Activated naive CD4-positive, alpha-beta T cell (primary cell): ENCODE measurements at places on chromosomes 13 and 19.
A peak's percentile ranks its signal among the peaks of the same experiment; 100 is the strongest.

DNA sequence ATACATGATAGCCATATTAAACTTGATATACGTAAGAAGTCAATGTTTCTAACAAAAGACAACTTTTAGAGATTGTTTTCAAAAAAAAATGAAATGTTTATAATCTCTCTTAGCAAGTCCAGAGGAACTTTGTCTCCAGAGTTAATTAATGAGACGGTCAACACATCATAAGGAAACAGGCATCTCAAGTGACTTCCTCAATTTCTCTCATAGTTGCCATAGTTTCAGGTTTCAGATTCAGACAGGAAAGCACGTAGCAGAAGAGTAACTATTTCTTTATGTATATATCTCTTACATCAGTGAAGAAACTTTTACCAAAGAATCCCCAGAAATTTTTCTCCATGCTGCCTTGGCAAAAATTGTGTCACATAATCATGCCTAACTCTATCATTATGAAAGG is 159.6 kb upstream of the ATXN8OS start:
- no peak for DNase-seq

- DNase-seq, result no peak
Observed at GRCh38 chr13:94007072-94007471, 472.4 kb downstream of the DCT start.

DNA sequence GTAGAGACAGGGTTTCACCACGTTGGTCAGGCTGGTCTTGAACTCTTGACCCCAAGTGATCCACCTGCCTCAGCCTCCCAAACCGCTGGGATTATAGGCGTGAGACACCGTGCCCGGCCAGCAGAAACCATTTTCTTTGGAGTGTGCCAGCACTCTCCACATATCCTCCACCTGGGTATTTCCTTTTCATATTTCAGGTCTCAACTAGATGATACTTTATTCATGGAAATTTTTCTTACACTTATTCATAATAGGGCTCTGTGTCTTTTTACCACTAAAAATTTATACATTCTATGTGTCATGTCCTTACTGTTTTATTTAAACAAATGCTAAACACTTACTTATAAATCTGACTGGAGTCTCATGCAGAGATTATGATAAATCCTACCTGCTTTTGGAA is 305.9 kb downstream of the PCDH20 start:
- DNase-seq, result no peak

DNA sequence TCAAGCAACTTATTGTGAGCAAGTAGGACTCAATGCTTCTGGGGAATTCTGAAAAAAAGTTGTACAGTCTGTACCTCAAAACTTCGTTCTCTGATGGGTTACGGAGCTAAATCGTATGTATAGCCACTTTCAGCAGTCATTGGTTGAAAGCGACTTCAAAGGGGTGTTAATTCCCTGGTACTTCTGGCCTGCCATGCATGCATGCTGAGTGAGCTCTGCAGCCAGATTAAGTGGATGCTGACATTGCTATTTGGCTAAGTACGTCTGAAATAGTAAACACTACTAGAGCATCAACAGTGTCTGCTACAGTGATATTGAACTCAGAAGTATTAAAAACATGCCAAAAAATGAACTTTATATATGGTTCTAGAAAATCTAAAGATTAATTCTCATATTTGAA is 1183.1 kb upstream of the PCDH20 start:
- no peak for DNase-seq

- DNase-seq, result no peak
Observed at GRCh38 chr19:19274146-19274545, 1.0 kb upstream of the TM6SF2 start.

- DNase-seq, result no peak
Observed at GRCh38 chr13:66353664-66354063, 876.5 kb downstream of the PCDH9 start.

- DNase-seq, result no peak
Observed at GRCh38 chr19:2129892-2130770, 21.2 kb downstream of the AP3D1 start.

GRCh38 chr13:97766749-97767148 is 186.7 kb upstream of the IPO5 start:
- DNase-seq, result no peak

GRCh38 chr19:40192758-40193586 is 1.7 kb downstream of the MAP3K10 start:
- DNase-seq, result no peak

- DNase-seq, result peak; percentile 22
Observed at GRCh38 chr19:6677883-6678689, 8.1 kb upstream of the TNFSF14 start.

DNA sequence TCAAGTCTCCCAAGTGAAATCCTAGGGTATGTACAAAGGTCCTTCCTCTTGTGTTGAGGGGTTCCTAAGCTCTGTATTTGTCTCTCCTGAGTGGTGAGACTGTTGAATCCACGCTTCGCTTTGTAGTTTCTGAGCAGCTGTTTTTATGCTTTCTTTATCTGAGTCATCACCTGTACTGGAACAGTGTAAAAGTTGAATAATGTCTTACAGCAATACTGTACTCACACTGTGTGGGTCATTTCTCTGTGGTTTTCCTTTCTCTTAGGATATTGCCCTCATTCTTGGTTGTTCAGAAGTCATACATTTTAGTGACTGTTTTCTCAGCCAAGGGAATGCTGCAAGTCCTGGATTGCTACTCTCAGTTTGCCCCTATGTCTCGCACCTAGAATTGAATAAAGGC is 1596.6 kb downstream of the SLITRK5 start:
- DNase-seq, result no peak

DNA sequence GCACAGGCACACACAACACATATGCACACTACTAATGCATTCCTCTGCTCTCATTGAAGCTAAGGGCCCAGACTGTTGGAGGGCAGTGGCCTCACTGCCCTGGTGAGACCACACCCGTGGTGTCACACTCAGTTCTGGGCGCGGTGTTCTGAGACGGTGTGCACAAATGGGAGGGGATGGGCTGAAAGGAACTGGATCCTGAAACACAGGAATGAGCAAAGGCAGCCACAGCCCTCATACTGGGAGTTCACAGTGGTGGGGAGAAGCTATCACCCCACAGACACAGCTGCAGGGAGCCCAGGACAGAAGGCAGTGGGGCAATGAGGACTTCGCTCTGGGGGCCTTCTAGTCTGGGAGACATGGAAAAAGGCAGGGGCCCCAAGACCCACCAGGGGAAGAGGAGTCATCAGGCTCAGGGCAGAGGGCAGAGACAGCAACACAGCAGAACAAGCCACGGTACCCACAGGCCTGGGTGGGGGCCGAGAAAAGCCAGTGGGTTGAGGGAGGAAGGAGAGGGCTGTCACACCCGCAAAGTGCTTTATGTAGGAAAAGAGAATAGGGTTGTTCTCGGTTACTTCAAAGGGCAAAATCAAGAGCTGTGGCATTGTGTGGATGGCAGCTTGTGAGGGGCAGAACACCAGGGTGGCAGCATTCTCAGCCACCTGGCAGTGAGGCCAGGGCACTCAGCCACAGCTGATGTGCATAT is 75.4 kb upstream of the GPR183 start:
- no peak for DNase-seq

DNA sequence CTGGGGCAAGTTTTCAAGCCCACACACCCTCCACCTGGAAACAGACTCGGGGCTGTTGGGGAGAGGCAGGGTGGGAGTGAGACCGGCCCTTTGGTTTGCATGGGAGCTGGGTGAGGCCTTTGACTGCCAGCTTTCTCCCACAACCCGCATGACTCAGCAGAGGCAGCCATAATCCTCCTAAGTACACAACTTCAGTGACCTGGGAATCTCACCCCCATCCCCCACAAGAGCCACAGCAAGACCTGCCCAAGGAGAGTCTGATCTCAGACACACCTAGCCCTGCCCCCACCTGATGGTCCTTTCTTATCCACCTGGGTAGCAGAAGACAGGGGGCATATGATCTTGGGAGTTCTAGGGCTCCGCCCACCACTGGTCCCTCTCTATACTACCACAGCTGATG is 1615.4 kb downstream of the EFNB2 start:
- DNase-seq, result no peak

- no peak for DNase-seq
Observed at GRCh38 chr19:27833031-27833430, 1379.9 kb downstream of the UQCRFS1 start.

DNA sequence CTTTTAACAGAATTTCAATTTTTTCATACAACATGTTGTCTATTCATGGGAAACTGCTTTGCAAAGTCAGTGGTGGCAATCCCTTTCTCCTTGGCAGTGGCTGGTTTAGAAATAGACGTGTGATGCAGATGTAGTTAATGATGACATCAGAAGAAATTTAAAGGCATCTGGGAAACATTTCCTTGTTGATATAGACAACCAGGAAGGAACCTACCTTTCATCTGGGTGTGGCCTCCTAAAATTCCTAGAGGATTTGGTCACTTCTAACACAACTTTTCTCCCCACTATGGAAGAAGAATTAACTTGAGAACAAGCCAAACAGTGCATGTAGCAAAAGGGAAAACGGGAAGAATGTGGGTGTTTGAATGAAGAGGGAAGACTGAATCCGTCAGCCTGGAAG is 102.8 kb downstream of the EFNB2 start:
- no peak for DNase-seq

DNA sequence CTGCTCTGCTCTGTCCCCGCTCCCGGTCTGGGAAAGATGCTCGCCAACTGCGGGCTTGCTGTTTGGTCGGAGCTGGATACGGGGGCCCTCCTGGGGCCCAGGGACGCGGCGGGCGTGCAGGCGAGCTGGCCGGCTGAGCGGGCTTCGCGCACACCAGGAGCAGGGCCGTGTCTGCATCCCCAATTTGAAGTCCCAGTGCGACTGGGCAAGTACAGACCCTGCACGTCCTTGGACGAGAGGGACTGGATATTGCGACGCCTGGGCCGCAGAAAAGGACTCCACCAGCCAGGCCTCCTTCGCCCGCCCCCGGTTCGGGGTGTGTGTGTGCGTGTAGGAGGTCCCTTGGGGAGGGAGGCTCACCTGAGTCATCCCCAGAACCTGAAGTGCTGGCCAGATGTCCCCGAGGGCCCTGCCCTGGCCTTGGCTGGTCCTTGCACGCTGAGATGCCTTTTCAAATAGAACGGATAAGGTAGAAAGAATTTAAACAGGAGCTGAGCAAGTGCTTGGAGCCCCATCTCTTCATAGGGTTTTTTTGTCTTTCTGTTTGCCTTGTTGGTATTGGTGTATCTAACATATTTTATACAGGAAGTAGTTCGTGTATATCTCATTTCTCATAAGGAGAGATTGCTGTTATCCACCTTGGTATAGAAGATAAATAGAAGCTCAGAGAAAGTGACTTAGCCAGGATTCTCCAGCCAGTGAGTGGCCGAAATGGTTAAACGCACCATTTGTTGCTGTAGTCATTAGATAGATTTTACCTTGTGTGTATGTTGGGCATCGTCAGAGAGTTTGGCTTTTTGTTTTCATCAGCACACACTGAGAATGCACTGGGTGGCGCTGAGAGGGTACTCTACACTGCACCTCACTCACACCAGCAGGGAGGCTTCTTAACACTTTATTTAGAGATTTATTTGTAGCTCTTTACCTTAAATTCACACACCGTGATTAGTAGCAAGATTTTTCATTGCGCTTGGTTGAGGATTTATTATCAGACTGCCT is 1.1 kb downstream of the NAXD start:
- DNase-seq, result no peak

- DNase-seq, result no peak
Observed at GRCh38 chr13:22486490-22486889, 694.3 kb upstream of the SGCG start.

DNA sequence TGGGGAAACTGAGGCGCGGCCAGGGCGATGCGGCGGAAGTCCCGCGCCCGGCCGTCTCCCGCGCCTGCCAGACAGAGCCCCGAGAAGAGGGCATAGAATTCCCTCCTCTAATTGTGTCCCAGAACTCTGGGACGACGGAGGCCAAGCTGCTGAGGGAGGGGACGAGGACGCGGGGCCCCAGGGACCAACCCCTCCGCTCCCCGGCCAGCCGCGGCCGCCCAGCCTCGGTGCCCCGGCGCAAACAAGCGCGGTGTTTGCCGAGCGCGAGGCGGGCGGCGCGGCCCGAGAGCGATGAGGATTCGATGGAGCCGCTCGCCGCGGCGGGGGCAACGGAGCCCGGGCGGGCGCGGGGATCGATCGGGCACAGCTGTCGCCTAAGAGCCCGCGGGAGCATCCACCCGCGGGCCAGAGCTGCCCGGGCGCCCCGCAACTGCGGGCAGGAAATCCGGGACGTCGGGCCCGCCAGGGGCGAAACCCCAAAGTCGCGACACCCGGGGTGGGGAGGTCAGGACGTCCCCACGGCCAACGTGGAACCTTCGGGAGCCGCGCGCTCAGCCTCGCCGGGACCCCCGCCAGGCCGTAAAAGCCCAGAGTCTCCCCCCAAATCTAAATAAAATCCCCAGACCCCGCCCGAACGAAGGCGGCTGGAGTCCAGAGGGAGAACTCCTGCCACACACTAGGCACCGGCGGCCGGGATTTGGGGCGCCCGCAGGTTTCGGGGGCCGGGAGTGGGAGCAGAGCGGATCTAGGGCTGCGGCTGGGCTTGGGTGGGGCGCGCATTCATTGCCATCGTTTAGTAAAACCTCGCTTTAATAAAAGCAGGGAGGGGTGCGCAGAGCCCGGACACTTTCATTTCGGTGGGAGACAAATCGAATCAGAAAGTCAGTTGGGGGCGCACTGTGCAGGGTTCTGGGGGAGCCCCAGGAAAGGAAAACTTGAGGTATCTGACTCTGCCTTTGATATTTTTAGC is 3.6 kb upstream of the ONECUT3 start:
- no peak for DNase-seq

DNA sequence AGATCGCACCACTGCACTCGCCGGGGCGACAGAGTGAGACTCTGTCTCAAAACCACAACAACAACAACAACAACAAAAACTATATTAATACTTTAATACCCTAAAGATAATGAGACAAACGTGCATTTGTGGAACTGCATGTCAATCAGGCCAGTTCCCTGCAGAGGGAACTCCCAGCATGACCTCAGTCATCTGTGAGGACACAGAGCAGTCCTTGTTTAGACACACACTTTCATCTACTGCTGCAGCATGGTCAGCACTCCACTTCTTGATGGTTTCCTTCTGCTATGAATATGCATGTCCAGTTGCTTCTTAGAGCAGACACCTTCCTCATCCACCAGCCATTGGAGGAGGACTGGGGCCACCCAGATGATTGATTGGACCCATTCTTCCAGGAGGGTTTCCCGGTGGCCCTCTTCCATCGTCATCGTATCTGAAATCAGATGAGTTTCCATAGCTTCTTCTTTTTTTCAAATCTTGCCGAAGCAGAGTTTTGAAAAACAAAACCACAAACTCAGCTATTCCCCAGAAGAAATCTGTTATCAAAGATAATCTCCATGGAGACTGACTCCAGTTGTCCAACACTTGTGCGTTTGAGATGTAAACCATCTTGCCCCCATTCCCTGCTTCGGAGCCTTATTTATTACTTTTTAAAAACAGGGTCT is 26.5 kb downstream of the ZNF607 start:
- no peak for DNase-seq

DNA sequence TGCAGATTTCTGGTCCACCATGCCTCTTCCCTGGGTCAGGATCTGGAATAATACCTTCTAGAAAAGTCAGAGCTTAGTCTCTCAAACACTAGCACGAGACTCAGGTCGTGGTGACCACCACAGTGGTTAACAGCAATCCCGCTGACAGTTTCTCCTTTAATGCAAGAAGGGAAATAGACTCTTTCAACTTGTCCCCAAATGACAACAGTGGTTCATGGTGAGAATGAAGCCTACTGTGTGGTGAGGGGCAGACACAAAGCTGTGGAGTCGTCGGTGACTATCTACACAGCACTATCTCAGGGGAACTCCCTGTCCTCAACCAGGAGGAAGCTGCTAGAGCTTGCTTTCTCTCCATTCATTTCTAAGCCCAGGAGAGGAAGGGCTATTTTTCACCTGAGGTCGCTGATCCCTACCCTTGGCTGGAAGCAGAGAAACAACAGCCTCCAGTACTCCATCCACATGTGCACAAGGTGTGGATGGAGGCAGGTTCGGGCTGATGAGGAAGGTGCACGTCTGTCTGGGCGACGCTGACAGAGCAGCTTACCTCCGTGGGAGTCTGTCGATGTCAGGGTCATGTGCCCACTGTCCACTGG is 72.4 kb downstream of the STK24 start:
- no peak for DNase-seq
